ENCODE measurements at places on chromosomes 6 and 20.

- DNase-seq, result no peak
Observed at GRCh38 chr6:56992703-56993102, 37.8 kb downstream of the BEND6 start.

- DNase-seq, result no peak
Observed at GRCh38 chr6:7615611-7616383, 25.8 kb downstream of the SNRNP48 start.

GRCh38 chr6:63787021-63787420, 151.4 kb downstream of the PHF3 start:
- DNase-seq, result no peak

GRCh38 chr6:16840291-16840690, 79.0 kb upstream of the ATXN1 start:
- DNase-seq, result no peak

- no peak for DNase-seq
Observed at GRCh38 chr6:8855411-8855810, 420.1 kb upstream of the SLC35B3 start.

GRCh38 chr6:65116326-65116725, 590.7 kb downstream of the EYS start:
- DNase-seq, result no peak

- DNase-seq, result no peak
Observed at GRCh38 chr20:48801197-48801596, 26.6 kb downstream of the PREX1 start.

- DNase-seq, result peak; percentile 29
Observed at GRCh38 chr6:52994031-52994838, 849 bp downstream of the GSTA4 start.

GRCh38 chr6:3843379-3844096, 5.6 kb upstream of the FAM50B start:
- DNase-seq, result no peak

- no peak for DNase-seq
Observed at GRCh38 chr6:81682858-81683620, 69.4 kb downstream of the TENT5A start.

DNA sequence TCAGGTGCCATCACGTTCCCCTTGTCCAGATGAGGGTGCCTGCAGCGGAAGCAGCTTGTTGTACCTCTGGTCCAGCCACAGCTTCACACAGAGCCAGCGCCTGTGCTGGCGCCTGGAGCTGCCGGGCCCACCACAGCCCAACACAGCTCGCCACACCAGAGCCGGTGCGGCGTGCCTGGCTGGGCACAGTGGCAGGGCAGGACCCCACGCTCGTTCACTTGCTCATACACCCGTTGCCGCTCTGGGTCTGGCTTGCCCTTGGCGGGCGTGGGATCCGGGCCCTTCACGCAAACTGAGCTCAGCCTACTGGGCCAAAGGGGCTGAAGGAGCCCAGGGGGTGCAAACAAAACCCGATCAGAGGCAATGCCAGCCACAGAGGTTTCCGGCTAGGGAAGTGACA, 492.5 kb upstream of the MANEA start:
- no peak for DNase-seq

DNA sequence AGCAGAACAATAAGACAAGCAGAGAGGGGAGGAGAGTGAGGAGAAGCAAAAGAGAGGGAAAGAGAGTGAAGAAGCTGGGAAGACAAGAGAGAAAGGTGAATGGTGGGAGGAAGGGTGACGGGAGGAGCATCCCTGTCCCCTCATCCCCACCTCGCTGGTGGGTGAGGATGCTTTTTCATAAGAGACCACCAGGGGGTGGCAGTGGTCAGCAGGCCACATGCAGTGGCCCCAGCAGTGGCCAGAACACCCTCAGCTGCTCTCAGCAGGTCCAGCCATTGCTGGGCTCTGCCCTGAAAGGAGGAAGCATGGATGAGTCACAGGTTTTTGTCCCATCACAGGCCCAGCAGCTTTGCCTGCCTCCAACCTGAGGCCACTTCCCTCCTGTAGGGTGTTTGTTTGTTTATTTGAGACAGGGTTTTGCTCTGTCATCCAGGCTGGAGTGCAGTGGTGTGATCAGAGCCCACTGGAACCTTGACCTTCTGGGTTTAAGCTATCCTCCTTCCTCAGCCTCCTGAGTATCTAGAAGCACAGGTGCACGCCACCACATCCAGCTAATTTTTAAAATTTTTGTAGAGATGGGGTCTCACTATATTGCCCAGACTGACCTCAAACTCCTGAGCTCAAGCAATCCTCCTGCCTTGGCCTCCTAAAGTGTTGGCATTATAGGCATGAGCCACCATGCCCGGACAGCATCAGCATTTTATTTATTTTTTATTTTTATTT, 24.0 kb downstream of the FGD2 start:
- peak; percentile 69 for DNase-seq

GRCh38 chr6:53311586-53311935, 37.2 kb downstream of the ELOVL5 start:
- no peak for DNase-seq

- no peak for DNase-seq
Observed at GRCh38 chr6:157244780-157245179, 78.5 kb downstream of the TMEM242 start.

DNA sequence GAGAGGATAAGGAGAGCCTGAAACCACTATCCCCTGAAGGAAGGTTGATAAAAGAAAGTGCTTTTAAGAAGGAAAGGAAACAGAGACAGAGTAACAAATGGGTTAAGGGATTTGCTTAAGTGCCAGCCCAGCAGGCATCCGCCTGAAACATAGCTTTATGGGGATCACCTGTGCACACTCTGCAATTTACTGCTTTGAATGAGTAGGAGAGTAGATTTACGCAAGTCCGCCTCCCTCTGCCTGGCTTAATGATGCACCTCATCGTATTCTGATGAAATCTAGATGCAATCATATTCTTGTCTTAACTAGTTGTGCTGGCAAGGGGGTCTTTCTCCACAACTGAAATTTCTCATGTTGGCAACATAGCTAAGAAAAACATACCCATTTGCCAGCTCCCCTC, 101.1 kb upstream of the ID4 start:
- no peak for DNase-seq

- DNase-seq, result no peak
Observed at GRCh38 chr6:28606424-28607391, 81.0 kb downstream of the GPX5 start.

DNA sequence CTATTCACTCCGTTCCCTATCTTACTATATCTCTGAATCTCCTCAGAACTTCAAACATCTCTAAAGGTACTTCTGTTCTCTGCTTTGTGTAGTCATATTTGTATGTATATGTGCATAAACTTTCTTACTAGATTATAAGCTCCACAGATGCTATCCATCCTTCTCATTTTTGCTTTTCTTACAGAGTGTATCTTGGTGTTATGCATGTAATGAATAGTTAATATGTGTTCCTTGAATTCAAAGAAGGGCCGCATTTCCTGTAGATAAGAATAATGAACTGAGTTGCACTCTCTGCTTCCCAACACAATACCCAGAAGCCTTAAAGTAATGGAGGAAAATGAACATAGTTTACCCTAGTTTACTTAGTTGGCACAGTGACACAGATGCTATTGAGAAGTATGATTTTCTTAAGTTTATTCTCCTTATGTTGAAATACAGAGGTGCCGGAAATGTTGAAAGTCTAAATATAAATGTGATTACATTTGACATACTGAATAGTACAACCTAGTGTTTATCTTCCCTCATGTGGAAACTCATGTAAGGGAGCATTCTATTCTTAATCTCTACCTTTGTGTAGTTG, 6.0 kb downstream of the NUS1 start:
- no peak for DNase-seq

- DNase-seq, result no peak
Observed at GRCh38 chr6:79665725-79666551, 34.8 kb downstream of the SH3BGRL2 start.

- no peak for DNase-seq
Observed at GRCh38 chr6:28941684-28942448, 18.1 kb upstream of the TRIM27 start.

- no peak for DNase-seq
Observed at GRCh38 chr6:124040655-124041054, 237.0 kb downstream of the NKAIN2 start.

GRCh38 chr6:113338644-113339043, 518.5 kb upstream of the MARCKS start:
- DNase-seq, result no peak

GRCh38 chr20:1232286-1233111, 6.7 kb downstream of the RAD21L1 start:
- DNase-seq, result no peak

- no peak for DNase-seq
Observed at GRCh38 chr6:72084992-72085569, 198.7 kb downstream of the RIMS1 start.

GRCh38 chr6:42460883-42461282, 9.2 kb upstream of the TRERF1 start:
- no peak for DNase-seq

DNA sequence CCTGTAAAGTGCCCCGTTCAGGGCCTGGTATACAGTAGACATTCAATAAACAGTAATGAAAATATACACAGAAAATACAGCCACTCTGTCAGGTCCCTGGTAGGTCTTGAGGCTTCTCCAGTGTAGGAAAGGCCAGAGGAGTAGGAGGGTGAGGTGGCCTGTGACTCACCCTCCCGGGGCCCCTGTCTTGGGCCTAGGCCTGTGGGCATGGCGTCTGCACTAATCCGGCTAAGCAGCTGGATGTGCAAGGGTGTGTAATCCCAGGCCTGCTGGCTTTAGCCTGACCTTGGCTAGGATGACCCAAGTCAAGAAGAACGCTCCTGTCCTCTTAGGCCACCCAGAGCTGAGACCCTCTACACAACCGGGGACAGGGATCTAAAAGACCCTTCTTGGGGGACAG, 84.9 kb downstream of the KCNB1 start:
- no peak for DNase-seq

DNA sequence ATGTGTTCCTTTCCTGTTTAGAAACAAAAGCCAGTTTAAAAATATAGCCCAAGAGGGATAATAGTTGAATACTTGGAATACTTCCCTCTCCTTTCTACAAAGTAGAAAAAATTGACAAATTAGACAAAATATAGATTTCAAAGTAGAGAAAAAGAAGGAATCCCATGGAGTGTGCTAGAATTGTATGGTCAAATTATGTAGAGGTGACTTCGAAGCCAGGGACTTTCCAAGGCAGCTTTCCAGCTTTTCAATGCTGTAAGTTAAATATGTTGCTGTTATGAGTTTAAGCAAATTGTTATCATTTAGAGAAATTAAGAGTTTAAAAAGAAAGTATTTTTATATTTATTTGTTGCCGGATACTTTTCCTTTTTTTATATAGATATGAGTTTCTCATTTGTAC, 415.5 kb upstream of the OPRM1 start:
- DNase-seq, result no peak

- no peak for DNase-seq
Observed at GRCh38 chr6:118317581-118318563, 230.2 kb upstream of the PLN start.

GRCh38 chr6:52109171-52109571, 21.8 kb upstream of the PKHD1 start:
- DNase-seq, result no peak

- DNase-seq, result no peak
Observed at GRCh38 chr6:129029778-129030177, 146.8 kb downstream of the LAMA2 start.

- DNase-seq, result no peak
Observed at GRCh38 chr6:41181566-41181965, 18.6 kb upstream of the TREM2 start.

GRCh38 chr6:46134216-46134615, 4.4 kb downstream of the ENPP4 start:
- no peak for DNase-seq

DNA sequence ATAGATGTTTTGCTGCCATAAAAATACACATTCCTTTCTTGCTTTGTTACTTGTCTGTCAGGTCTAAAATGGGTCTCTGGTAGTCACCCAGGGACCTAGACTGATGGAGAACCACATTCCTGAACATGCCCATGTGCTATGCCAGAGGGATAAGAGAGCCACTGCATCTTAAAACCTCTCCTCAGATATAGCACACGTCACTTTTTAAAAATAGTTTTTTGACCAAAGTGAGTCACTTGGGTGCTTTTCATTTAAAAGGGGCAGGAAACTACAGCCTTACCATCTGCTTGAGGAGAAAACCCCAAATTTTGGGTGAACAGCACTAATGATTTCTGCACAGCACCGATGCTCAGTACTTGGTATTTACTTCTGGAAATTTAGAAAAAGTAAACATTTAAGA, 197.8 kb downstream of the OGFRL1 start:
- DNase-seq, result no peak

GRCh38 chr6:160110586-160111123, 11.0 kb upstream of the SLC22A1 start:
- no peak for DNase-seq

DNA sequence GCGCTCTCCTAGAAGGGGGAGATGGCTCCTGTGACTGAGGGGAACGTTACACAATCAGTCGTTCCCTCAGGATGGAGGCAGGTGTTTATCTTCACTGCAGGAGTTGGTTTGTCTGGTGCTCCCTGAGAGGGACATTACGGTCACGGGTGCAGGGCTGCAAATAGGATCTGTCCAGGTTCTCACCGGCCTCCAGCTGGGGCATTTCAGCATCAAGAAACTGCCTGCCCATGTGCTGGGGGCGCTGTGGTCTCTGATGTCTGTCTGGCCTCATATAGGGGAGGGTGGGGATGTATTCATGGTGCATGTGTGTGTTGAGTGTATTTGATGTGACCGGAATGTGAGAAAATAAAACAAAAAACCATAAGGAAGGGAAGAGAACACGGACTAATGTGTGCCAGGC, 77.1 kb downstream of the TBC1D7 start:
- DNase-seq, result no peak

GRCh38 chr6:122569230-122569771, 40.9 kb upstream of the PKIB start:
- no peak for DNase-seq

DNA sequence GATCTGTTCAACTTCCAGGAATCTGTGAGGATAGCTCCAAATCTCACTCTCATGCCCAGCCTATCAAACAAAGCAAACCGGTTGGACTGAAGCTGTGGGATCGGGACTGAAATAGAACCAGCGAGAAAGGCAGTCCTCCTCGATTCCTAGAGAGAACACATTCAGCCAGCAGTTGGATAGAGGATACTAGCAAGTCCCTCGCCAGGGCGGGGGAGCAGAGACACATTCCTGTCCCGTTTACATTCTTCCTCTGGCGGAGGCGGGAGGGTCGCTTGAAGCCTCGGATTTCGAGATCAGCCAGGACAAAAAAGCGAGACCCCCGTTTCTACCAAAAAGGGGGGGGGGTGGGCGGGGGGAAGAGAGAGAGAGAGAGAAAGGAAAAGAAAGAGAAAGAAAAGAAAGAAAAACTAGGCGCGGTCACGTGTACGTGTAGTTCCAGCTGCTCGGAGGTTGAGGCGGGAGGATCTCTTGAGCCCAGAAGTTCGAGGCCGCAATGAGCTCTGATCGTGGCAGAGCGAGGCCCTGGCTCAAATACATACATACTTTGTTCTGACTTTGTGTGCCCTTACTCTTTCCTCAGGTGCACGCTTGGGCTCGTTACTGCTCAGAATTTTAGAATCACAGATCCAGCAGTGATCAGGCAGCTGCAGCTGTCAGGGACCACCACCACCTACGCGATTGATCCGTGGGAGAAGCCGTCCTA, 19.5 kb downstream of the ZNF311 start:
- peak; percentile 89 for DNase-seq

GRCh38 chr6:73823046-73823735, 127.2 kb downstream of the CD109 start:
- DNase-seq, result no peak

Data from heart left ventricle (tissue), 16 donors.